Cortex of kidney (tissue), 1 donor: ENCODE measurements at places on chromosomes 12 and 14.

DNA sequence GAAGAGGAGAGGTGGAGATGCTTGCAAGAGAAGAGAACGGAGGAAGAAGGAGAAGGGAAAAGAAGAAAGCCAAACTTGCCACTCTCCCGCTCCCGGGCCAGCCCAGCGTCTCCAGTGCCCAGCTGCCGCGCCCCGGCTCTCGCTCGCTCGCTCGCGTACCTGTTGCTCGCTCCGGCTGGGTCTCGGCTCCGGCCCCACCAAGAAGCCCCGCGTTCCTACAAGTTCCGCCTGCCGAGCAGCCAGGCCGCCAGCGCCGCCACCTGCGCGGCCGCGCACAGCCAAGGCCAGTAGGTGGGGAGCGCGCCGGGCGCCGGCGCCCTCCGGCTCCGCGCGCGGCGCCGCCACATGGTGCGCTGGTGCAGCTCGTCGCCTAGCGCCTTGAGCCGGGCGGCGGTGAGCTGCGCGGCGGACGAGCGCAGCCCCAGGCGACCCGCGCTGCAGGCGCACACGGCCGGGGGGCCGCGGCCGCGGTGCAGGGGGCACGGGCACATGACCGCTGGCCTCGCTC lies 370 bp downstream of the HRK start:
- DNase-seq, result no peak

GRCh38 chr12:123801573-123802178 lies 39.6 kb downstream of the DNAH10 start:
- DNase-seq, result no peak

DNA sequence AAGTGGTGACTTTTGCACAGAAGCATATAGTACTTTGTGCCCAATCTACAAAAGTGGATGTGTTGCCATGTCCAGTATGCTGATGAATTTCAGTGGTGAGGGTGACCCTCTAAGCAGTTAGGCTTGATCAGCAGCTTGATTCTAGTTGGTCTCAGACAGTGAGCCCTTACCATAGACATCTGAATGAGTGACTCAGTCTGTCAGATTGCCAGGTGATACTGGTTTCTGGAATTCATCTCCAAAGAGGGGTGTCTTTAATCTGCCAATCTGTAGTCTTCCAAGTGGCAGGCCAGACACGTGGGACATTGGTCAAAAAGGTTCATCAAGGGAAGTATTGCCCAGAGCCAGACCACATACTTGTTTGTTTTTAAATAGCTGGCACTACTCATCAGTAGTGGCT lies 187.4 kb upstream of the SLC16A7 start:
- no peak for DNase-seq

GRCh38 chr14:32693114-32693513 lies 245.6 kb upstream of the NPAS3 start:
- DNase-seq, result no peak

GRCh38 chr12:96882862-96883261 lies 24.2 kb upstream of the NEDD1 start:
- no peak for DNase-seq

GRCh38 chr14:33019346-33019745 lies 80.7 kb downstream of the NPAS3 start:
- DNase-seq, result no peak

- DNase-seq, result no peak
Measured at GRCh38 chr14:96249029-96249428, 7.0 kb upstream of the BDKRB1 start.

GRCh38 chr14:69606258-69607184 lies 4.9 kb upstream of the SUSD6 start:
- no peak for DNase-seq

DNA sequence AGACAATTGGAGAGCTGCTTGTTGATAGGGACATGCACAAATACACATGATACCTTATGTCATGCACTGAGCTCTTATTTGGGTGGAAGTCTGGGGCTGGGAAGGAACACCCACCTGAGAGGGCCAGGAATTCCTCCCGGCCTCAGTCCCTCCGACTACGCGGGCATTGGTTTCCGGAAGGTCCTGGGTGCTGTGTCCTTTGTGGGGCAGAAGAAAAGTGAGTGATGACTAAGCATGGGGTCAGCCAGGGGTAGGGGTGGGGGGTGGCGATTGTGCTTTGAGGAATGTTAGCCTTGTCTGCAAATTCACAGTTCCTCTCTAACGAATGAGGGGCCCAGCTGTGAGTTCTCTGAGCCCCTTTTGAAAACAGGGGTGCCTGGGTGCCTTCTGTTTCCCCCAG lies 798 bp downstream of the CELA1 start:
- DNase-seq, result no peak

DNA sequence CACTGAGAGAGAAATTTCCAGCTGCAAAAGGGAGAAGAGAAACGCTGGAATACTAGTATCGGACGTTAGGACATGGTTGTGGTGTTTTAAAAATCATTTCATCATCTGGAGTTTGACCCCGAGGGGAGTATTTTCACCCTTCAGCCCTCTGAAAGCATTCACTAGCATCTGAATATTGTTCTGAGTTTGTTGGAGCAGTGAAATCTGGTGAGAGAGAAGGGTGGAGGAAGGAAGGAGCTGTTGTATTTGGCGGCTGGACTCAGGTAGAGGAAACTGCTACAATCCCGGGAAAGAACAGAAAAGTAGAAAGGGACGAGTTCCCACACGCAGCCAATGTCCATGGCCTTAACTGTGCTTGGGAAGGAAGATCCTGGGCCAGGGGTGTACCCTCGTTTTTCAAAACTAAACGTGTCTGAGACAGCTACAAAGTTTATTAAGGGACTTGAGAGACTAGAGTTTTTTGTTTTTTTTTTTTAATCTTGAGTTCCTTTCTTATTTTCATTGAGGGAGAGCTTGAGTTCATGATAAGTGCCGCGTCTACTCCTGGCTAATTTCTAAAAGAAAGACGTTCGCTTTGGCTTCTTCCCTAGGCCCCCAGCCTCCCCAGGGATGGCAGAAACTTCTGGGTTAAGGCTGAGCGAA lies 896 bp upstream of the CDKN1B start:
- no peak for DNase-seq

GRCh38 chr14:38038986-38039385 lies 168.7 kb upstream of the SSTR1 start:
- no peak for DNase-seq

- DNase-seq, result no peak
Measured at GRCh38 chr14:47539031-47539461, 136.4 kb downstream of the MDGA2 start.

- no peak for DNase-seq
Measured at GRCh38 chr14:80940146-80940545, 1.4 kb downstream of the CEP128 start.

DNA sequence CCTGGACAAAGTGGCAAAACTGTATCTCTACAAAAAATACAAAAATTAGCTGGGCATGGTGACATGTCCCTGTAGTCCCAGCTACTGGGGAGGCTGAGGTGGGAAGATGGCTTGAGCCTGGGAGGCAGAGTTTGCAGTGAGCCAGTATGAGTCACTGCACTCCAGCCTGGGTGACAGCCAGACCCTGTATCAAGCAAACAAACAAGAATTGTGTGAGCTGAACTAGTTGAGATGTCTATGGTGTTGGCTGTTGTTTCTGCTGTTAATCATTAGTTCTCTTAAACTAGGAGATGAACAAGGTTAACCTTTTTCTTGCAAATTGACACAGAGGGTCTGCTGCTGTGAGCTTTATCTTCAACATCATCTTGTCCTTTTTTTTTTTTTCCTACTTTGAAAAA lies 23.6 kb downstream of the RASSF3 start:
- DNase-seq, result no peak

DNA sequence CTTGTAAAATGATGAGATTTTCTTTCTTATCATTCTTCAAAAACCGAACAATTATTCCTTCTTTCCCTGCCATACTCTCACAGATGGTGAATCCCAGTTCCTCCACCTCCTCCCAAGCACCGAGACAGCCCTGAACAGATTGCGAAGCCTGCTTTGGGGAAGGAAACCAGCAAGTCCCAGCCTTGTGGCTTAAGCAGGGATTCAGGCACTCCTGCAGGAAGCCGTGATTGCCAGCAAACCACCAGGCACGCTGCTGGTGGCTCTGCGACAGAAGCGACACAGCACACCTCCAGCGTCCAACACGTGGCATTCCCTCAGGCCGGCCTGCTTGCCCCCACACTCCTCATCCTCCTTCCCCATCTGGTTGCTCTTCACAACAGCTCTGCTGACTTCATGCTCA lies 237.7 kb downstream of the GXYLT1 start:
- no peak for DNase-seq

GRCh38 chr14:89990218-89990617 lies 34.5 kb downstream of the TDP1 start:
- no peak for DNase-seq

- no peak for DNase-seq
Measured at GRCh38 chr12:22231836-22232235, 102.7 kb downstream of the ST8SIA1 start.

DNA sequence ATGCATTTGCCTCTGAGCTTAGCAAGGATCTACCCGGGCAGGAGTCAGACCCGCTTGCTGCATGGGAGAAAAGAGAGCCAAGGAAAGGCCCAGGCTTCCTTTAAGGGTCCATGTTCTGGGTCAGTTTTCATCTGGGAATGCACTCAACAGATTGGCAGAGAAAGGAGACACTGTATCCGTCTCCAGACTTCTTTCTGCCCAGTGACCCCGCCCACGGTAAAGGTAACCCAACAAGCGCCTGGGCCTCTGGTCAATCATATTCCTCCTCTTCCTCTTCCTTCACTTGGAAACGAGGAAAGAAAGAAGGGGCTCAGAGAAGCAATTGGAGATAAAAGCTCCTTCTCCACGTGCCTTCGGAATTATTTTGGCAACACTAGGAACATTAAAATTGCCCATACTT lies 27.1 kb upstream of the TCP11L2 start:
- DNase-seq, result no peak

GRCh38 chr14:22918804-22919600 lies at the start of gene RBM23:
Gene RBM23, minus strand, starts transcription at chr14:22919149.
- DNase-seq, result no peak

GRCh38 chr12:93219947-93220346 lies 157.8 kb upstream of the NUDT4 start:
- DNase-seq, result no peak

DNA sequence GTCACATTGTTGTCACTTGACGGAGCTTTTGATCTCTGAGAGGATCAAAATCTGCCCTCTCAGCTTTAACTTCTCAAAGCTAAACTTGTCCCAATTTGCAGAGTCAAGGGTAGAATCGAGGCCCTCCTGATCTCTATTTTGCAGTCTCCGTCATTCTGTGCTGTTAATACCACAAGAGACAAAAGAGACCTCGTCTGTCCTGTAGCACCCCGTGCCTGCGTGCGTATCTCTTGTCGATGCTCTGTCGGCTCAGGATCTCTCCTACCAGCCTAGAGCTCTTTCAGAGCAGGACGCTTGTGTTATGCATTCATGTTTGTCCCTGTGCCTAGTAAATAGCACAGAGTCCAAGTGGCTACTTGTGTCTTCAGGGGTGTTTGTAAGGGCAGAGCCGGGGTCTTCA lies 5.1 kb downstream of the EVL start:
- no peak for DNase-seq

DNA sequence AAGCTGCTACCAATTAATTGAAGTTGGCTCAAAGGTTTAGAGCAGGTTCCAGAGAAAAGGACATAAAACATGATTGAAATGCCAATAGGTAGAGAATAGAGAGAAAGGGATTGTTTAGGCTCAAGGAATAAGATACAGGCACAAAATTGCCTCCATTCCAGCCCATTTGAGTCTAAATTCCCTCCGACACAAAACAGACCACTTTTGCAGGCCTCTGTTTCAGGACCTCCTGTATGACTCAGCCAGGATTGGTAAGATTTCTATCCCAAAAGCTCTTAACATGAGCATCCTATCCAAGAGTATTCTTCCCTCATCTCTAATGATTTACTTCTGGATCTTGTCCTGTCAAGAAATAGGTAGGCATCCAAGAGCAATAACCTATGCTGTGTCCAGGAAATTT lies 123.5 kb downstream of the STAB2 start:
- no peak for DNase-seq

DNA sequence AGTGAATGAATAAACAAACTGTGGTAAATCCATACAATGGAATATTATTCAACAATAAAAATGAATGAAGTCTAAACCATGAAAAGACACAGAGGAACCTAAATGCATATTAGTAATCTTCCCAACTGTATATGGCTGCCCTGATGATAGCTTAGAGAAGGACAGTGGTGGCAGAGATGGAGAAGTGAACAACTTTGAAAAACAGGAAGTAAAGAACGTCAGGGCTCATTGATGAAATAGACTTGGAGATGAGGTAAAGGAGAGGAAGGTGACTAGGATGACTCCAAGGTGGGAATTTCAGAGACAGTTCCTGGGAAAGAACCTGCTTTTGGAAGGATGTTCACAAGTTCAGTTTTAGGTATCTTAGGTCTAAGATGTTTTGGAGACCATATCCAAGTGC lies 36.3 kb upstream of the NT5DC3 start:
- no peak for DNase-seq

DNA sequence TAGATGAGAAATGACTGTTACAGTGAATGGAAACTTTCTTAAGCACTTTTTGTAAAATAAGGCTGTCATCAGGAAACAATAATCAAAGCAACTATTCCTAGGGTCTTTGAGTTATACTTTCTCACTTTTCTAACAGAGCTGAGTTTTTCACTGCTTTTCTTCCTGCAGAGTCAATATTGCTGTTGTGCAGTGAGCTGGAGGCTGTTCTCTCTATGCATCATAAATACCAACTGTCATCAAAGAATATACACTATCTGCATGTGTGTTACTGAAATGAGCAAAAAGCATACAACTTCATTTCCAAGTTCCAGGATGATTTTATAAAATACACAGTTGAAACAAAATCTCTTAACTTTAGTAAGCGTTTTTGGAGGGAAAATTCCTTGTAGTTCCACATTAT lies 110.4 kb upstream of the CPSF6 start:
- no peak for DNase-seq
